ENCODE measurements at places on chromosomes 12 and 14.

DNA sequence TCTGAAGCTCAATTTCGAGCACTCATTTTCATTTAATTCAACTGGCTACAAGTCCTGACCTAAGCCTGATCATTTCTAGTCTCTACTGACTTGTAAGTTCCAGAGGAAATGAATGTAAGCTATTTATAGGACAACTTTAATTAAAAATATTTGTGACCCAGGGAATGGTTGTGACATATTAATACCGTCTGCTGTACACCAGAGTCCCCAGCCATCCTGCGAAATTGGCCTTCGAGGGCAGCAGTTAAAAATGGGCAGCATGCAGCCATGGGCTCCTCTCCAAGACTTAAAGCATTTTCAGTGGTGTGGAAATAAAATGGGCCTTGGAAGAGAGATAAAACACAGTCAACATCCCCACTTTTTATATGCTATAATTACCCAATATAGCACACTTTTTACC lies 30.7 kb upstream of the OVCH1 start:
- DNase-seq: no peak

DNA sequence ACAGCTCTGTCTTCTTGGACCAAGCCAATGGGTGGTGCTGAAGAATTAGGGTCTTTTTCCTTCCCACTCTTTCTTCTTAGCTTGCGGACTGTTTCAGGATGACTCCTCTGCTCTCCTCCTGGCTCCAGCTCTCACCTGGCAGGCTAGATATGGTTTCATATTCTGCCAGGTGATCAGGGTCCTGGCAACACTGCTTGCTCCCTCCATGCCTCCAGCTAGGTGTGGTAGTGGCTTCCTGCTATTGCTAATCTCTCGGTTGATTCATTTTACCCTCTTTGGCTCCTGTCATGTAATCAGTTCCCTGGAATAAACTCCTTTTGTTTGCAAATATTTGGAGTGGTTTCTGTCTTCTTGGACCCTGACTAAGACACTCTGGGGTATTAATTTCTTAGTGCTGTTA lies 4.3 kb upstream of the GZMH start:
- DNase-seq: no peak

- no peak for DNase-seq
Observed at GRCh38 chr12:66244446-66244845, 55.4 kb downstream of the IRAK3 start.

GRCh38 chr12:130456375-130457199 lies 118.9 kb downstream of the PIWIL1 start:
- DNase-seq: no peak

GRCh38 chr12:38163442-38163801 lies 153.2 kb upstream of the ALG10B start:
- DNase-seq: no peak

DNA sequence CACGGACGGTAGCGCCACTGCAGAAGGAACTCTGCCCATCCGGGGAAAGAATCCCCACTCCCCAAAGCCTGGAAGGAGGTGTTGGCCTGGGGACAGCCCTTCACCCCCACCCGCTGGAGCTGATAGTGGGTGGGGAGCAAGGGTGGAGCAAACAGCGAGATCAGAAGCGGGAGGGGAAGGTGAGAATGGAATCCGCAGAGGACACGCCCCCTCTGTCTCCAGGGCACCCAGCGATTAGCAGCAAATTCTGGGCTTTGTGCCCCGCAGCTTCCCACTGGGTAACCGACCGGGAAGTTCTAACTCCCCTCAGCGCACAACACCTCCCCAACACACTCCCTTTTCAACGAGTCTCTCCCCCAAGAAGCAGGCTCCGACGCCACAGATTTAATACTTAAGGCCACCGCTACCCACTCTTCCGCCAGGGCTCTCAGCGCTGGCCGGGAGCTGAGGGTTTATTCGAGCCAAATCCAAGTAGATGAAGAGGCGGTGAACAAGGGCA lies 1.4 kb downstream of the SLC25A29 start:
- DNase-seq: peak; percentile 25

GRCh38 chr14:61591862-61592261 lies 103.5 kb upstream of the HIF1A start:
- DNase-seq: no peak

DNA sequence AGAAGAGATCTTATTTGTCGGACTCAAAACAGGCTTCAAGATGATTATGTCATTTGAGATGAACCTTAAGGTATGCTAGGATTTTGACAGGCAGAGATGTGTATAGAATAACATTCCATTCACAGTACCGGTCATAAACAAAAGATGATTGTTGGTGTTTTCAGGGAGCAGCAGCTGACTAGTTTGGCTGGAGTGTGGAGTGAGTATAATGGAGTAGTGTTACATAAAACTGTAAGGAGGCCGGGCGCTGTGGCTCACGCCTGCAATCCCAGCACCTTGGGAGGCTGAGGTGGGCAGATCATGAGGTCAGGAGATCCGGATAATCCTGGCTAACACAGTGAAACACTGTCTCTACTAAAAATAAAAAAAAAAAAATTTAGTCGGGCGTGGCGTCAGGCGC lies 23.9 kb downstream of the SERPINA10 start:
- DNase-seq: no peak

DNA sequence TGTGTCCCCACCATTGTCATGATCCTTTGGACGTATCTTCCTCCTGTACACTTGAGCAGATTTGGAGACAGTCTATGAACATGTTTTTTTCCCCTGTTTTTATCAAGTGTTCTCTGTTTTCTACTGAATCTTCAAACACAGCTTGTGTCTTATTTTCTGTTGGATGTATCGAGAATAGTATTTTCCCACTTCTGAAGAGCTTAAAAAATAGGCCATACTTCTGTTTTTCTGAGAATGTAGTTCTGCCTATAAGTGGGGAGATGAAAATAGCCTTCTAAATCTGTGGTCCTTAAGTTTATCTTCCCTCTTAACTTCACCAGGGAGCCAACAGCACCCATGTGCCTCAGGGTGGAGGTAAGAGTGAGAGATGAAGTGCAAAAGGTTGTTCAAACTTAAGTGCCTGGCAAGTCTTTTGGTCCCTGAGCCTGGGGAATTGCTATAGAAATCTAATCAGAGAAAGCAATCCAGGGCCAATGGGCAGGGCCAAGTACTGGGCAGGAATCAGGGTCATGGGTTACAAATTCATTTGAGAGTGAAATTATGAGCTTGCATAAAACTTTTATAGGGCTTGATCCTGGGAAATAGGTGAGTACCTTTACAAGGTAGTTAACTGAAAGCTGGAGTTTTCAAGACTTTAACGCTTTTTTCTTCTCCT lies 58.9 kb downstream of the ARF6 start:
- DNase-seq: no peak

DNA sequence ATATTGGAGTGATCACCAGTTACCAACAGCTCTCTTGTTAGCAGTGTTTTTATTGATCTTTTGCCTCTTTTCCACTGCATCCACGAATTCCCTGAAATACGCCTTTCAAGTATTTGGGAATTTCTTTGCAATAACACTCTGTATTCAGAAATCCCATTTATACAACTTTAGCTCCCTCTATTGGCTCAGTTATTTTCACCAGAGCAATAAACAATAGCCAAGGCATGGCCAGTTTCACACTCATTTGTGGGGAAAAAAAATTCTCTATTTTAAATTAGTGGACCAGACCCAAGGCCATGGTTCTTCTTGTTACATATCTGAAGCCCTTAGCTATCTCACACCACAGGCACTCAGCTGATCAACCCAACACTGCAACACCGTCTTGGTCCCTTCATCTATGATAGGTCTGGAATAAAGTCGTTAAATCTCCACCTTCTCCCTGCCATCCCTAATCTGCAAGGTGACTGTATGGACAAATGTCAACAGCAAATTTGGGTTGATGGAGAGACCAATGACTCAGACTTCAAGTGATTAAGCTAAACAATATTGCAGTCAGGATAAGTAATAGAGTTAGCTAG lies 92.4 kb upstream of the TMEM260 start:
- no peak for DNase-seq

GRCh38 chr12:105072888-105073488 lies 11.3 kb downstream of the ALDH1L2 start:
- DNase-seq: no peak

GRCh38 chr14:29741909-29742401 lies 185.7 kb downstream of the PRKD1 start:
- peak; percentile 44 for DNase-seq

DNA sequence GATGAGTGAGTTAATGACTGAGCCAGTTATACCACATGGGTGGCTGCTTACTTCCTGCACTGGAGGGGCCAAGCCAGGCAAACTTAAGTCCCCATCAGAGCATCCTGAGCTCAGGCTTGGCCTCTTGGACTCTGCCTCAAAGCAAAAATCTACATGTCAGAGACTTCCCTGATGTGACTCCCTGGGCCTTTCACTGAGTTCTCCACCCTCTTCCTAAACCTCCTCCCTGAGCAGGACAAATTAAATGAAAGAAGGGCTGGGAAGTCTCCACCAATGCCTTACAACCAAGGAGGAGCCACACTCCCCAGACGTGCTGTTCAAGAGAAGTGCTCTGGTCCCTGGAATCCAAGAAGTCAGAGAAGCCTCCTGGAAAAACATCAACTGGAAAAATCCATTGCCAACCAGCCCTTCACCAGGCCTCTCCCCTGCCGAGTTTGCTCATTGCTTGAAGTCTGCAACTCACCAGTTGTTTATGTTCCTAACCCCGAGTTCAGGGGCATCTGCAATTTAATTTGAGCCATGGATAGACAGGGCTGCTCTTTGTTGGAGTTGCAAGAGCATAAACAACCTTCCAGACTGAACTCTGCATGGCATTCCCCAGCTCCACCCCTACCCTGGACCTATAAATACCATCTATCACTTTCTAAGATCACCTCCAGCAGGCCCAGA lies 160.5 kb downstream of the ANO2 start:
- DNase-seq: no peak

DNA sequence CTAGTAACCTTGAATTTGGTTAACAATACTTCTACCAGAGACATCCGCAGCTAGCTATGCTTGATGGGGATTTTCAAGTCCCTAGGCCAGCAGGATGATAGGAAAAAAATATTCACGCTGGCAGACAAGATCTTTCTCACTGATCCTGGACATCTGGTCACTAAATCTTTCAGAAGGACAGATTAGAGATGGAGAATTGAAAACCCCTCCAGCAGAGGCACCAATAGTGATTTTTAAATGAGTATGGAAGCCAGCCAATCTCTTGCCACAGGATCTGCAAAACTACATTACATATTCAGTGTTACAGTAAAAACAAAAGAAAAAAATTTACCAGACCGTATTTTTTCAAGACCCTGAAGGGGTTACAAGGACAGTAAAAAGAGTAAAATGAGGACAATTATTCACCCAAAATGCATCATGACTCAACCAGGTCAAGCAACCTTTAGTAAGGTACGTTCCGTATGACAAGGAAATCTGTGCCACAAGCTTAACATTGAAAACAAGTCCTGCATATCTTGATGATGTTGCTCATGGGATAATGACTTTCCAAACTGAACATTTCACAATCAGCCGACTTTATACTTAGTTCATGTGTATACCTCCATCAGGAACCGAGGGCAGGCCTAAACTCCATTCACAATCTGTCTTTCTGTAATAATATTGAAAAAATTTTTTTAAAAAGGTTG lies 239.5 kb downstream of the GXYLT1 start:
- DNase-seq: no peak

DNA sequence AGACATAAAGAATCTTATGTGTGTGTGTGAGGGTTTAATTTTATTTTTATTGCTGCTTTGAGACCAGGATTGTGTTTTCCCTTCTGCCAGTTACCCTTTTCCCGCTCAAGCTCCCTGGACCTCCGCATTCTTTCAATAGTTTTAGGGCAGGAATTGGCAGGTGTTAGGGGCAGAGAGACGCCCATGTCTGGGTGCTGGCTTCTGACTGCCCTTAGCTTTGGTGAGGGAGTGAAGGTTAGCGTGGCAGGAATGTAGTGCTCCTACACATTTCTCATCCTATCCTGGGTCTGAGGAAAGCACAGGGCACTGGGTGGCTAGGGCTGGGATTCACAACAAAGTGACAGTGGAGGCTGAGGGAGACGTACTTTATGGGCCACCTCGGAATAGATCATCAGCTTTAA lies 428.1 kb downstream of the ZFP36L1 start:
- DNase-seq: no peak

GRCh38 chr12:45439039-45439438 lies 223.1 kb downstream of the ANO6 start:
- no peak for DNase-seq

GRCh38 chr12:120790114-120790513 lies 64.5 kb downstream of the ACADS start:
- no peak for DNase-seq

- DNase-seq: no peak
Observed at GRCh38 chr14:24179961-24180796, 8.3 kb downstream of the REC8 start.

GRCh38 chr12:114741940-114742339 lies 58.0 kb upstream of the TBX3 start:
- DNase-seq: no peak

GRCh38 chr12:116677202-116677661 lies 60.6 kb downstream of the SPRING1 start:
- no peak for DNase-seq

DNA sequence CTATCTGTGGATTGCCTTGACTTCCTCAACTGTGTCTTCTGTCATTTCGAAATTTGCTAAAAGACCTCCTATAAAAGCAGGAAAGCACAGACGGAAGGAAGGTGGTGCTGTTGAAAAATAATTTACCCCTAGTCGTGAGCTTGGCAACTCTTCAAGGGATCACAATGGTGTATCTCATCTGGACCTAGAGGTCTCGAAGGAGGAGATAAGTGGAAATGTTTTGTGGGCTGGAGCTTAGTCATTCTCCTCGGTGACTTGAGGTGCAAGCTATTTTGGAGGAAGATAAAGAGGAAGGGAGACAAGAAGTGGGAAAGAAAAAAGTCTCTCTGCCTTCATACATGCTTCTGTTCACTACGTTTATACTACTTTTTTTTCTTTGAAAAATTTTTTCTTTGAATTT lies 89.9 kb downstream of the FLRT2 start:
- DNase-seq: no peak

GRCh38 chr12:129069886-129070285 lies 216.6 kb downstream of the GLT1D1 start:
- DNase-seq: no peak

DNA sequence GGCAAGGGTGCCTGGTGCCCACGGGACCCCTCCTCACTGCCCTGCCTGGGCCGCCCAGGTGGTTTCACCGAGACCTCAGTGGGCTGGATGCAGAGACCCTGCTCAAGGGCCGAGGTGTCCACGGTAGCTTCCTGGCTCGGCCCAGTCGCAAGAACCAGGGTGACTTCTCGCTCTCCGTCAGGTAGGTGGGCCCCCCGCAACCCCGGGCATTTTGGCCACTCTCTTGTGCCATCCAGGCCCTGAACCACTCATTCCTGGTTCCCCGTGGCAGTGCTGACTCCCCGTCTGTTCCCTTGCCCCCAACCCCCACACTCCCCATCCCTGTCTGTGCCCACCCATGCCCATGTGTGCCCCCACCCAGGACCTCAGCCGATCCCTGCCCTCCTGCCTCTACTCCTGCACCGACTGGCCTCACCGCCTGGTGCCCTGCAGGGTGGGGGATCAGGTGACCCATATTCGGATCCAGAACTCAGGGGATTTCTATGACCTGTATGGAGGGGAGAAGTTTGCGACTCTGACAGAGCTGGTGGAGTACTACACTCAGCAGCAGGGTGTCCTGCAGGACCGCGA lies 480 bp downstream of the PTPN6 start:
- DNase-seq: no peak

Measured in tibial nerve (tissue), 4 donors.